Cortex of kidney (tissue), 1 donor: ENCODE measurements at places on chromosomes 4 and X.

GRCh38 chr4:170758988-170759387 lies 669.2 kb upstream of the AADAT start:
- DNase-seq: no peak

DNA sequence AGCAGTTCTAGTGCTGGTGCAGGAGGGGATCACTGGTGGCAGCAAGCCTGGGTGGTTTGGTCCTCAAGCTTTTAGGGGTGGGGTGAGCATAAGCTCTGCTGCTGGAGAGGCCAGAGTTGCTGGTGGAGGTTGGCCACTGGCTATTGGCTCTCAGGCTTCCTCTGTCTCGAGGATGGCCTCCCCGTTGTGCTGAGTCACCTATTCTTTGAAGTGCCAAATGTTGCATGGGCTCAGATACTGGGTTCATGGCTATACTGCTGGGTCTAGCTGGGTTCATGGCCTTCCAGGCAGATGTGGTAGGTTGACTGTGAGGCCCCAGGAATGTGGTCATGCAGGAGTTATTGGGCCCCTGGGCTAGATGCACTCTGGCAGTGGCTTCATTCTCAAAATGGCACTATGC lies 466.3 kb downstream of the NAF1 start:
- DNase-seq: no peak

- no peak for DNase-seq
These were observed 140.9 kb upstream of the HPGD start for GRCh38 chr4:174663216-174663615.

DNA sequence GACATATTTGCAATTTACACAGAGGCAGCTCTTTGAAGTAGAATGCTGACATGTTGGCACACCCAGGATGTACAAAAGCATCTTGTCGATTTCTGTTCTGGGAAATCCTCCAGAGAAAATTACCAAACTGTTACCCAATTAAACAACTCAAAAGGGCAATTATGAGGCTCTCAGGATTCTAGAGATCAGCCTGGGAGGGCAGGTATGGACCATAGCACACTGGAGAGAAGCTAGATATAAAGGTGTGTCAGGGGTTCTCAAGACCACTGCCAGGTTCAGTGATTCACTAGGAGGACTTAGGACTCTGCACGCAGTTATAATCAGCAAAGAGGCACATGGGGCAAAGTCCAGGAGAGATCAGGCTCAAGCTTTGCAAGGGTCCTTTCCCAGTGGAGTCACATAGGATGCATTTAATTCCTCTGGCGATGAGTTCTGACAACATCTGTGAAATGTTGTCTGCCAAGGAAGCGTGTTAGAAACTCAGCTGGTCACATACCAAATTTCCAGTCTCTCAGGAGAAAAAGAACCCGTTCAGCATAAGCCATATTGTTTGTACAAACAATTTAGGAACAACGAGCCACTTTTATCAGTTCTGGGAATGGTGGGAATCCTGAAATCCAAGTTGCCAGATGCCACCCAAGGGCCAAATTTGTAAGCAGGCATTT lies 100.8 kb downstream of the SYTL5 start:
- no peak for DNase-seq

- no peak for DNase-seq
These were observed 17.6 kb downstream of the OTUD6A start for GRCh38 chrX:70079870-70080269.

DNA sequence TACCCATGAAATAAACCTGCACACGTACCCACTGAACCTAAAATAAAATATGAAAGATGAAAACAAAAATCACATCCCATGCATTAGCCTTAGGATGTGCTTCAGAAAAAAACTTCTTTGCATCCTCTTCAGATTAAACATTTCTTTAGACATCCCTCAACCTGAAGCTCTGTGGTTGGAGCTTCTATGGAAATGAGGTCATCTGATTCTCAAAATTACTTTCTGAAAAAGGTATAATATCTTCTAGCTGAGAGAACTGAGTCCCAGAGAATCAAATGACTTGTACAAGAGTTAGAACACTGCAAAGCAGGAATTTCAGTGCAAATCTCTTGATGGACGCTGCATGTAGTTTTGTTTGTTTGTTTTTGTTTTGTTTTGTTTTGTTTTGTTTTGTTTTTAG lies 19.1 kb upstream of the ANTXR2 start:
- no peak for DNase-seq

- no peak for DNase-seq
These were observed 217.9 kb upstream of the KLHL4 start for GRCh38 chrX:87299563-87300160.

GRCh38 chr4:108703370-108703769 lies 53.0 kb downstream of the OSTC start:
- DNase-seq: no peak

GRCh38 chrX:105636667-105637066 lies 185.7 kb upstream of the NRK start:
- no peak for DNase-seq

GRCh38 chr4:2583517-2583916 lies 47.1 kb downstream of the FAM193A start:
- no peak for DNase-seq

GRCh38 chr4:3201718-3202702 lies 46.9 kb upstream of the MSANTD1 start:
- no peak for DNase-seq
